Activated CD4-positive, alpha-beta T cell treated with anti-CD3 and anti-CD28 coated beads for 4 hours (primary cell): ENCODE measurements at places on chromosomes 7 and 10.

DNA sequence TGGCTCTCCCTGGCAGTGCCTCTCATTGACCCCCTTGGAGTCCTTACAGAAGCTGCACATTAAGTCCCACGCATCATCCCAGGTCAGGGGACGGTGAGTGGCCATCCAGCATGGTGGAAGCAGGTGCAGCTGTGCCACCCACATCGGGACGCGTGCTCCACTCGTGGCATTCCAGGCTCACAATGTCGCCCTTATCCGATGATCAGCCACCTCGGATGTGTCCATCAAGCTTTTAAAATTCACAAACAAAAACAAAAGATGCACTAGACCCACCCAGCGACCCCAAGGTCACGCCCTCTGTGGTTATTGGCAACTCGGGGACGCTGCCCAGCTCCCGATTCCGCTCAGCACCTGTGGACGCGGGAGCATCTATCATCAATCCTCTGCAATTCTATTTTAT lies 530.9 kb downstream of the PTPRN2 start:
- DNase-seq, result no peak

GRCh38 chr7:27564881-27565482 lies 97.7 kb downstream of the HIBADH start:
- no peak for DNase-seq

- DNase-seq, result no peak
Observed at GRCh38 chr10:97321804-97322190, 2.7 kb downstream of the FRAT1 start.

GRCh38 chr10:85645926-85646711 lies 720.5 kb downstream of the GRID1 start:
- DNase-seq, result no peak

DNA sequence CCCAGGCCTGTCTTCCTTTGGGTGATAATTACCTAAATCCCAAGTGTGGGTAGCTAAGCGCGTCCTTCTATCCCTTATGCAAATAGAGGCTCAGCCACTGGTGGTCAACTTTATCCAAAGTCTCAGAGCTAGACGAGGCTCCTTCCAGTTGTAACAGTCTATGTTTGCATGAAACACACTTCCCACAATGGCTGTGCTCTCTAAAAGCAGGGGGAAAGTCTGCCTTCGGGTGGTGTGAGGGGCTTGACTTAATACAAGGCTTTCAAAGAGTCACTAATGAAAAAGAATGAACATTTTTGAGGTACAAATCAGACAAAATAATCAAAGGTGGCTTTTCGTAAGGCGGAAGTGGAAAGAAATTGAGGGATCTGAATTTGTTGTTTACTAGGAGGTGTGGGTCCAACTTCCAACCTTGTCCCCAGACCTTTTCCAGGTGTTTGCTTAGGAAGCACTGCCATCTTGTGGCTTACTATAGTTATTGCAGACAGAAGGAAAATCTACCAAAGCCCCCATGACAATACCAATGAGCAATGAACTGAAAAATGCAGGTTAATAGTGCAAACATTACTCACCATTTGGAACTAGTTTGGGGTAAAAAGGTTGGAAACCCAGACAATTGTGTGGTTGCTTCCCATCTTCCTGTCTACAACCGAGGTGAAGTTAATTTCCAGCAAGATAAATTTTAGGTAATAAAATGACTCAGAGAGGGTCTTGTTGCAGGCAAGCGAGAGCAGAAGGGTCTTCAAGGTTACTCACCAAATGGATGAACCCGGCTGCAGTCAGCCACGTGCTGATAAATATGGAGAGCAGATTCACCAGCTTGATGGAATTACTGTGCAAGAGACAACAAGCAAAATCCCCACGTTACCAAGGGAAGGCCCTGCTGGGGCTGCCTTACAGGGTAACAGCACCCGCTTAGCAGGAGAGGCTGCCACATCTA lies 525.7 kb downstream of the KCNMA1 start:
- DNase-seq, result no peak

DNA sequence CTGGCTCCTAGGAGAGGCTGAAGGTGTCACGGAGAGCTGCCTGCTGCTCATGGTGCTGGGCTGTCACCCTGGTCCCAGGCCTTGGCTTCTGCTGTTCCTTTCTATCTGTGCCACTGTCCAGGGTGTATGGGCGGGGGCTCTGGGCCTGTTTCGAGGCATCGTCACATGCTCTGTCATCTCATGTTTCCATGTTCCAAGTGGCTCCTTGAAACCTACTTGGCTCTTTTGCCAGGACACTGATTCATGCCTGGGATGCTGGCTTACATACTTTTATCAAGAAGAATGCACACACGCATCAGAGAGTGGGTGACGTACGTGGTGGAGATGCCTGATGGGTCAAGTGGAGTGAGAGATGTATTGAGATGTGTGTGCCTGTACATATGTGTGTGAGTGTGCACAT lies 50.9 kb downstream of the ADCY1 start:
- no peak for DNase-seq

- DNase-seq, result no peak
Observed at GRCh38 chr7:6274743-6275142, 2.3 kb upstream of the CYTH3 start.

- no peak for DNase-seq
Observed at GRCh38 chr10:76869931-76870330, 767.7 kb downstream of the KCNMA1 start.

GRCh38 chr10:20726381-20726780 lies 170.7 kb downstream of the NEBL start:
- no peak for DNase-seq

- DNase-seq, result no peak
Observed at GRCh38 chr7:29372351-29373090, 177.9 kb downstream of the CHN2 start.

DNA sequence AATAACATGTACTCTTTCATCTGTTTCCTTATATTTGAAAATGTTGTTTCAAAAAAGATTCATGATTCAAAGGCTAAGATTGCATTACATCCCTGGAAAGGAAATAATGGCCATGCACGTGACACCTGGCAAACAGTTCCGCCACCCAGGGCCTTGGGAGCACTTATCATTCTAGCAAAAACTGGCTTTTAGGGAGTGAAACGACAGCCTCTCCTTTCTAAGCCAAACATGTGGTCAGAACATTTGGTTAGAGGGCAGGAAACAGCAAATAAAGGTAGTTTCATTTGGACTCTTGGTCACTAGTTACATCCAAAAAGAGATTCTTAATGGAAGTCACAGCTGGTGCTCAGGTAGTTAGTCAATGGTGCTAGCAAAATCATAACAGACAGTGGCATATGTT lies 83.5 kb downstream of the FAS start:
- DNase-seq, result no peak
